ENCODE measurements at places on chromosomes 3 and 15.

DNA sequence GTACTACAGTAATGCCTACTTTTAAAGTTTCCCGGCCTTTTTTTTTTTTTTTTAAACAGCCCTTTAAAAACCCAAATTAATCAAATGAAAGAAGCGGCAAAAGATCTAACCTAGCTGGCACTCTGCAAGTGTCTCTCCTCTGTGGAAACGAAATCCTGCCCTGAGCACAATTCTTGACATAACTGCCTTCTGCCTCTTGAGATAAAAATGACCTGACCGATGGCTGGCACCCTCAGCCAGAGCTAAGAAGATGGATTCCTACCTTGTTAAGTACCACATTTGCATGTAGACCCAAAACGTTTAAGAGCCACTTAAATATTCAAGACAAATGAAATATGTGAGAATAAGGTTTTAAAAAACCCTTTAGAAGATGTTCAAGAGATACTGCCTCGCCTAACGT lies 16.6 kb upstream of the SLC12A8 start:
- no peak for DNase-seq

DNA sequence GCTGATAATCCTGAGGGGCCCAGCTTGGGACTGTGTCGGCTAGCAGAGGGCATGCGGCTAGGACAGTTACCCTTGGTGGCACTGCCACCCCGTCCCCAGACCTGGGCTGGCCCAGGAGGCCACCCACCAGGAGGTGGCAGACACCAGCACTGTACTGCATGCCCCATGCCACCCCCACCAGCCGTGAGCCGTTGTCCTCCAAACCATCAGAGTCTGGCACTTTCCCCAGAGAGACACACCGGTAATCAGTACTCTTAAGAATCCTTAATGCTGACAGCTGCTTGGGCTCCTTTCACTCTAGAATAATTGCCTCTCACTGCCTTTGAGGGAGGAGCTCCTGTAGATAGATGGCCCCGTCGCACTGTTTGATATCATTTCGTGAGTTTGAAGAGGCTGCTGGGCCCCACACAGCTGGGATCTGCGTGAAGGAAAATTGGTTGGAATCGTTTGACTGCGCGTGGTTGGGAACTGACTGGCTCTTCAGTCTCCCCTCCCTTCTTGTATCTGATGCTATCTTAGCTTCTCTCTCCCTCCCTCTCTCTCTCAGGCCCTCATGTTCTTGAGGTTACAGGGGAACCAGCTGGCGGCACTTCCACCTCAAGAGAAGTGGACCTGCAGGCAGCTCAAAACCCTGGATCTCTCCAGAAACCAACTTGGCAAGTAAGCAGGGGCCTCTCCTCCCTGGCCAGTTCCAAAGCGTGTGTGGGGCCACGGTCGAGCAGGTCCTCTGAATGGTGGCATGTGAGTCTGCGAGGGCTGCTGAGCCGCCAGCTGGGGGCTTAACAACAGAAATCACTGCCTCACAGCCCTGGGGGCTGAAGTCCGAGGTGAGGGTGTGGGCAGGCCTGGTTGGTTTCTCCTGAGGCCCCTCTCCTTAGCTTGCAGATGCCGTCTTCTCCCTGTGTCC lies 94.9 kb downstream of the LRRK1 start:
- DNase-seq, result no peak

- no peak for DNase-seq
These were observed 48.2 kb upstream of the SLC9A9 start for GRCh38 chr3:143896486-143896885.

- DNase-seq, result no peak
These were observed 52.7 kb downstream of the SETD5 start for GRCh38 chr3:9450126-9450525.

GRCh38 chr3:51646091-51646490 lies 25.0 kb upstream of the TEX264 start:
- no peak for DNase-seq

DNA sequence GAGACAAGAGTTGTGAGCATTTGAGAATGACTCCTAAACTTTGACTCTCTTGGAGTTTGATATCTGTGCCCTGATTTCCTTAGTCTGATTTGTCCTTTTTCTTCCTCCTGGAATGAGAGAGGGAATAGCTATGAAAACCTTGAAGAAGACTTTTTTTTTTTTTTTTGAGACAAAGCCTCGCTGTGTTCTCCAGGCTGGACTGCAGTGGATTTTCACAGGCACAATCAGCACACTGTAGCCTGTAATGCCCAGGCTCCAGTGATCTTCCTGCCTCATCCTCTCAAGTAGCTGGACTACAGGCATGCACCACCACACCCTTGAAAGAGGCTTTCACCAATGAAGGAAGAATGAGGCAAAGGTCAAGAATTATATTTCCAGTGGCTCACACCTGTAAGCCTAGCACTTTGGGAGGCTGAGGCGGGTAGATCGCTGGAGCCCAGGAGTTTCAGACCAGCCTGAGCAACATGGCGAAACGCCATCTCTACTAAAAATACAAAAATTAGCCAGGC lies 10.3 kb upstream of the ARGFX start:
- no peak for DNase-seq

- DNase-seq, result no peak
These were observed 15.9 kb upstream of the FOXP1 start for GRCh38 chr3:71599416-71599815.

DNA sequence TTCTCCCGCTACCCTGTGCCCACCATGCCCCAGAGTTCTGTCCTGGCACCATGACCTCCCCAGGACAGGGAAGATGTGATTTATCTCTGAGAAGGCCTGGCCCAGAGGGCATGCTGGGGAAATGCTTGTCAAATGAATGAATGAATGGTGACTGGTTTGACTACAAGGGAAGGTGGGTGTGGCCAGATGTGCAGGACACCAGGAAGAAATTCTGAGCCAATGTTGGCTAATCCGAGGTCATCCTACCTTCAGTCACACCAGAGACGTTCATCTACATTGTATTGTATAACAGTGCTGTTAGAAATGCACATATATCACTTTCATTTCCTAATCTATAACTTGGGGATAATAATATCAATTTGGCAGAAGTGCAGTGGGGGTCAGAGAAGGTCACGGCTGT lies 138.4 kb downstream of the FAM43A start:
- DNase-seq, result no peak

DNA sequence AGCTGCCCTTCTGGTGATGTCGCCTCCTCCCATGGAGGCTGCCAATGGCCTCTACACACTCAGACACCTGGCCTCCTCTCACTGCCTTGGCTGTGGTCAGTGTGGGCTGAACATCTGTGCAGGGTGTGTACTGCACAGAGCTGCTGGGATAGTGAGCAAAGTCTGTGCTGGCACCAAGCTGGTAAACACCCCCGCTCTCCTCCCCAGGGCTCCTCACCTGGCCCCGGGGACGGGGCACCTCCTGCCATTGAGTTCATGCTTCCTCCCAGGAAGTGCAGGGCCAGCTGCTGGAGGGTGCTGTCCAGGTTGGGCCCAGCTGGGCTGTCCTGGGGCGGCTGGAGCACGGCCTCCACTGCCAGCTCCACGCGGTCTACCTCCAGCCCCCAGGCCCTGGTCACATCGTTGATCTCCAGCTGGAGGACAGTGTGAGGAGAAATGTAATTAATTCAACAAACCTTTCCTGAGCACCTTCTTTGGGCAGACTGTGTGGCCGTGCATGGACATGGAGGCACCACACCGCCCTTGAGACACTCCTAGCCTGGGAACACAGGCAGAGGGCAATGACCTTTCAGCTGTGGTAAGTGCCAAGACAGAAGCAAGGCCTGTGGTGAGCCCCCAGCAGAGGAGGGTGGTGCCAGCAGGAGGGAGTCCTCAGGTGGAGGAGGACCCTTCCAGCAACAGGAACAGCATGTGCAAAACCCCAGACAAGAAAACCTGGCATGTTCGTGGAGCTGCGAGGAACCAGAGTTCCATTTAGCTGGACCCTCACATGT lies 6.8 kb downstream of the STOML1 start:
- DNase-seq, result no peak
